ENCODE measurements at places on chromosomes 6 and 20. TPM values are rescaled to one million over a fixed set of nuclear protein-coding genes. Genes with fewer than 3 reads are reported as not detected.

DNA sequence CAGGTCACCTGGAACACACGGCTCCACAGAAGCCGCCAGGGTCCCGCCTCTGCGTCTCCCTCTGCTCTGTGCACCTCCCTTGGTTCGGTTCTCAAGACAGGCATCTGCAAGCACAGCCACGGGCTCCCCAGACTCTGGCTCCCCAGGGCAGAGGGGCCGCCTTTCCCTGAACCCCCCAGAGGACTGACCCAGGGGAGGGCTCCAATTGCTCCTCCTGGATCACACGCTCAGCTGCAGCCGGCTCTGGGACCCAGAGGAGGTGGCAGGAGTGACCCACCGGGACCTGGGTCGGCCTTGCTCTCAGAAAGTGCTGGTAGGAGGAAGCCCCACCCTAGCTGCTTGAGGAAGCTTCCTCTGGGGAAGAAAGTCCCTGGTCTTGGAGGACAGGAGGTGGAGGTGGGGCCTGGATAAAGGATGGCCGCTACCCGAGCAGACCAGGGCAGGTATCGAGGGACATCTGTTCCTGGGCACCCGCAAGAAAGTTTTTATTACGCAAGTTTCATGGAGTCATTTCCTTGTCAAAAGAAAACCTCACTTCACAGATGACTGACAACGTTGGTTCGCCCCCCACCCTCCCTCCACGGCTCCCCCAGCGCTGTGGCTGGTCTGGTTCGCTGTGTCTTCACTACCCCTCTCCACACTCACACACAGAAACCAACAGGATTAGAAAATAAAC is 103.9 kb upstream of the AFDN start:
- DNase-seq = no peak

DNA sequence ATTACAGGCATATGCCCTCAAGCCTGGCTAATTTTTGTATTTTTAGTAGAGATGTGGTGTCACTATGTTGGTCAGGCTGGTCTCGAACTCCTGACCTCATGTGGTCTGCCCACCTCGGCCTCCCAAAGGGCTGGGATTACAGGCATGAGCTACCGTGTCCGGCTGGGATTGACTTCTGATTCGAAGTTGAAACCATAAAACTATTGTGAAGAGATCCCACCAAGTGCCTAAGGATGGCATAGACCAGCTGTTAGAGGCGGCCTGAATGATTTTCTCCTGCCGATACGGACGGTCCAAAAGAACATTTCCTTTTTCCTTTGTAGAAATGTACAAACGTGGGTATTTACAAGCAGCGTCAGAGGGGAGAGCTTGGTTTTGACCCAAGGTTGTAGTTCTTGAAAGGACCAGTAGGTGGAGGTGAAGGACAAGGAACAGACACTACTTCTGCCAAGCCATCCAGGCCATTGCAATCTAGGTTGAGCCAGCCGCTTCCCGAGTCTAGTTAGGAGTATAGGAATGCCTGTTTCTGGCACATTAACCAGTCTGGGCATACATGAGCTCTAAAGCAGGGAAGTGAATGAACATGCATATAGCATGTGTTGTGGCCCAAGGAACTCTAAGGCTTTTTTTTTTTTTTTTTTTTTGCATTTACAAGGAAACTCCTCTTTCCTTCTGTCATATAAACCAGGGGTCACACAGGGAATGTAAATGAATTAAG is 29.0 kb downstream of the MOCS3 start:
- peak; percentile 51 for DNase-seq

DNA sequence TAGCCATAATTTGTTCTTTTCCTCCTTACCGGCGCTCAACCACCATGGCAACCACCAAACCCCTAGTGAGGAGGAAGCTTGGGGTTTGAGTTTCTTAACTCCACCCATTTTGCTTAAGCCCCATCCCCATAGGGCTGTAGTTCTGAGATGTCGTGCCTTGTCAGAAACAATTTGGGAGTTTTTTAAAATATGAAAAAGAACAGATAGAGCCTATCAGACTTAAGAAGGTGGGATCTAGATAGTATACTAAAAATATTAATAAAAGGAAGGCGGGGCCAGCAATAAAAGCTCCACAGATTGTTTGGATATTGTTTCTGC is 5.6 kb downstream of the BRD2 start:
- DNase-seq = no peak

GRCh38 chr20:33689973-33690372 is 3.8 kb upstream of the E2F1 start:
- no peak for DNase-seq

- no peak for DNase-seq
Measured at GRCh38 chr6:105645958-105646357, 243.1 kb upstream of the PREP start.

- DNase-seq = peak; percentile 93
Measured at GRCh38 chr20:5529331-5530148, 212.8 kb upstream of the PROKR2 start.

DNA sequence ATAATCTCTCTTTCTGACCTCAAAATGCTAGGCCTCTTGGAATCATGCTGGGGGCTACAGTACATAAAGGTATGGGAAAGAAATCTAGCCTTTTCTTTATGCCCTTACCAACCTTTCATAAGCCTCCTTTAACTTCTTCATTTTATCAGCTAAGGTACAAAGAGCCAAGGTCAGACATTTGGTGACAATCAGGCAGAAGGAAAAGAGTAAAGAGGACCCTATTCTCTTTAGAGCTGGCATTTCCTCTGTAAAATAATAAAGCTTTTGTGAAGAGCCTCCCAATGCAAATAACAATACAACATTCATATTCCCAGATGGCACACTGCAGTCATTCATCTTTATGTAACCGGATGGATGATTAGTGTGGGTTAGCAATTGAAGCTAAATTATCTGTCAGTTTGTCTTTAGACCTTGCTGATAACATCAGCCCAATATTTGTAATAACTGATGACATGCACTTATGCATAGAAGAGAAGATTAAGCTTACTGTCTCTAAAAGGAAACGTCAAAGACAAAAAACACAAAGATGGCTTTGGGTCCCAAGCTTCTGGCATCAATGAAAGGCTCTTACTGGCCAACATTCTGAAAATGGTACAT is 163.1 kb downstream of the IBTK start:
- DNase-seq = no peak

- DNase-seq = no peak
Measured at GRCh38 chr6:3793545-3793944, 42.0 kb upstream of the PXDC1 start.

- DNase-seq = no peak
Measured at GRCh38 chr20:40262219-40262618, 426.8 kb downstream of the MAFB start.

- DNase-seq = no peak
Measured at GRCh38 chr6:149166336-149166735, 151.2 kb upstream of the TAB2 start.

DNA sequence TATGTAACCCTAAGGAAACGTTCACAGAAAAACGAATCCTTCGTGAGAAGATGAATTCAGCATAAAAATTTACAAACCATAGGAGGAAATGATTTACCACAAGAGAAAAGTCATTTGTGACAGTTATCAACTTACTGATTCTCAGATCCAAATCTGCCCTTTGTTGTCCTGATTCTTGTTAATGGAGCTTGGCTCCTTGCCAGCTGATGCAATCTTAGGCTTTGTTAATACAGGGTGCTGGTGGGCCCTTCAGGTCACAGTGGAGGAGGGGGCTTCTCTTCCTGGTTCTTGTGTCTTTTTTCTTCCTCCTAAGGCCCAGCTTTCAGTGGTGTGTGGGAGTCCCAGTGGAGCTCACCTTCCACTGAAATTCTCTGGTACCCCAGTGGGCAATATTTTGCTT is 108.4 kb upstream of the MAP3K7 start:
- DNase-seq = no peak

GRCh38 chr20:37155987-37156386 is 23.1 kb upstream of the RPN2 start:
- no peak for DNase-seq

DNA sequence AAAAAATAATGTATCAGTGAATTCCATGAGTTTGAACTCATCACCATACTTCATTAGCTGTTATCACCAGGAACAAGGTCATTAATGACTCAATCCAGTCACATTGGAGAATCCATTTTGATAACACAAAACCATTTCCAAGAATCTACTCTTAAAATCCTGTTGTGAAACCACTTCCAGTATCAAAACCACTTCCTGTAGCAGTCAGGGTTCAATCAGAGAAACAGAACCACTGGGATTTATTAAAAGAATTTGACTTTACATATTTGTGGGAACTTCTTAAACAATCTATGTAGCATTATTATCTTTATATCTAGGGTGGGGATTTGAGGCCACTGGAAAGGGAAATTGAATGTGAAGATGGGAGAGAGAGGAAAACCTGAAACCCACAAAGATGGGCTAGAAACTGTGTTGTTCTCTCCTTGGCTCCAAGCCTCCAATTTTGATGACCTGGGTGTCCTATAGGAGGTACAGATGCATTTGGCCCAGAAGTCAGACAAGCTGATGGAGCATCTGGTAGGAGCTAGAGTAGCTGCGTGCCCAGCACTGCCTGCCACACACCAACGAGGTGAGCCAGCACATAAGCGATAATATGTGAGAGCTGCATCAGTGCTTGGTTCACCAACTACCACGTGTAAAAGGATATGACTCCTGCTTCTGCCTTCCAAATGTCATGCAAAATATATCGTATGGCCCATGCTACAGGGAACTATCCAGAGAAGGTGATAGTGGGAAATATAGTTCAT is 117.0 kb downstream of the TMEM200A start:
- no peak for DNase-seq

- no peak for DNase-seq
Measured at GRCh38 chr6:143283887-143284645, 166.4 kb downstream of the ADAT2 start.

GRCh38 chr20:47181056-47181862 is 175.2 kb downstream of the ZMYND8 start:
- DNase-seq = no peak

DNA sequence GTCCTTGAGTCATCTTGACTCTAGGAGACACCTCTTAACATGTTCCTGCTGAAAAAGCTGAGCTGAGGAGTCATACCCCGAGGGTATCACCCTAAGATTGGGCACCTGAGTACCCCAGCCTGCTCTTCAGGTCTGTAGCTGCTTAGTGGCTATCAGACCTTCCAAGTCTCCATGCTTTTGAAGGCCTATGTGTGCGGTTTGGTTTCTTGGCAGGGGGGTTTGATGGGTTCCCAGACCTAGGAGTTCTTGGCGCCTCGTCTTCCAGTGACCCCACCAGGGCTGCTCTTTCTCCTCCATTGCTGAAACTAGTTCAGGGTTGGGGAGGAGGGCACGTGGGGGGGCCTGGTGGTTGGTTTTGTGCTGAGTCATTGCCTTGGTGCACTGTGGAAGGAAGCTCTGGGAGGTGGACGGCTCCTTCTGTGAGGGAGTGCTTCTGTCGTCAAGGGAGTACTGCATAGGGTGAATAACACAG is 20.1 kb downstream of the IGF2R start:
- no peak for DNase-seq

DNA sequence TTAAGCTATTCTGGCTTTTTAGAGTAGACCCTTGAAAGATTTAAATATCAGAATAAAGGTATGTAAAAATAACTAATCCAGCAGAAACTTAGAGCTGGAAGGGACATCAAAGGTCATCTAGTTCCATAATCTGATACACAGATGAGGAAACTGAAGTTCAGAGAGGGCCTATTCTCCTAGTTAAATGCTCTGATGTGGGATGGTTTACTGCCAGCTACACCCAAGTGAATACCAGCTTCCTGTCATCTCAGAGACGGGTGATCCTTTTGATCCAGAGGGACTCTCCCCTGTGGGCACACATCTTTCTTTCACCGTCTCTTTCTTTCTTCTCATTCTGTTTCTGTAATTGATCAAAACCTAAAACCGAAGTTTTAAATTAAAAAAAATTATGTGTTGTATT is 94.1 kb downstream of the MAN1A1 start:
- no peak for DNase-seq

The PCMTD2 gene
- polyA plus RNA-seq = 44.1 TPM

The TP53TG5 gene
- 0.95 TPM for polyA plus RNA-seq

The LRFN2 gene
- not detected for polyA plus RNA-seq

The FOXS1 gene
- 3.0 TPM for polyA plus RNA-seq

The HLA-DQA1 gene
- 6.0 TPM for polyA plus RNA-seq

The FLRT3 gene
- polyA plus RNA-seq = 0.23 TPM
